ENCODE measurements at places on chromosomes 3 and 15.

GRCh38 chr3:53818221-53819162 lies 27.7 kb downstream of the CHDH start:
- no peak for DNase-seq

DNA sequence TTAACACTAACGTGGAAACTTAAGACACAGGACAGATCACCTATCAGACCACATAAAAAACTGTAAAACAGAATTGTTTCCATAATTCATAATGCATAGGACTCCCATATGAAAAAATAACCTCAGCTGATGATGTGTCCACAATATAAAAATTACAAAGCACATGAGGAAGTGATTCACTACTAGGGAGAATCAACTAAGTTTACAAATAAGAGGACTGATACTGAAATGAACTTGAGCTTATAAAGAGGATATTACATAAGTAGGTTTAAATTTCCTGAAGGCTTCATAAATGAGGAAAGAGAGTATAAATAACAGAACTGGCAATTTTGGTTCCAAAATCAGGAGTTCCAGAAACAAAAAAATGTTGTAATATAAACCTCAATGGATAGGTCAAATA lies 111.9 kb downstream of the SAMMSON start:
- DNase-seq: no peak

- no peak for DNase-seq
Measured at GRCh38 chr3:56622381-56622780, 60.7 kb downstream of the TASOR start.

- DNase-seq: no peak
Measured at GRCh38 chr3:45968149-45968548, 24.9 kb downstream of the CXCR6 start.

Data from kidney epithelial cell (primary cell).